Islet precursor cell (in vitro differentiated cells): ENCODE measurements at places on chromosomes 5 and 9.

- peak; percentile 63 for DNase-seq
Observed at GRCh38 chr5:172648755-172649154, 7.7 kb downstream of the NEURL1B start.

GRCh38 chr9:93818827-93819472 lies 136.2 kb downstream of the BARX1 start:
- DNase-seq: no peak

DNA sequence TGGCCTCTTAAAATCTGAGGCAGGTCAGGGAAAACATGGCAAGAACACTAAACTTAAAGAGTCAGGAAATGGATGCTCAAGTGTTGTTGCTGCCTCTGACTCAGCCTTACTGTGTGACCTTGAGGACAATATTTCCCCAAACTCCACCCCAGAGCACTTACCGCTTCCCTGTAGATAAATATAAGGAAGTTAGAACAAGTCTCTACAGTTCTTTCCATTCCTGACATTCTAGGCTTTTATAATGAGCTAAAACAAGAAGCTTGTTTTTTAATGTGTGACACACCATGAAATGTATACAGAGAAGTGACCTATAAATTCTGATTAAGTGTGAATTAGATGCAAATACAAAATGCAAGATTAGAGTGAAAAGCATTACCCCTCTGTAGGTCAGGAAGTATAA lies 129.3 kb downstream of the GRIA1 start:
- DNase-seq: no peak

DNA sequence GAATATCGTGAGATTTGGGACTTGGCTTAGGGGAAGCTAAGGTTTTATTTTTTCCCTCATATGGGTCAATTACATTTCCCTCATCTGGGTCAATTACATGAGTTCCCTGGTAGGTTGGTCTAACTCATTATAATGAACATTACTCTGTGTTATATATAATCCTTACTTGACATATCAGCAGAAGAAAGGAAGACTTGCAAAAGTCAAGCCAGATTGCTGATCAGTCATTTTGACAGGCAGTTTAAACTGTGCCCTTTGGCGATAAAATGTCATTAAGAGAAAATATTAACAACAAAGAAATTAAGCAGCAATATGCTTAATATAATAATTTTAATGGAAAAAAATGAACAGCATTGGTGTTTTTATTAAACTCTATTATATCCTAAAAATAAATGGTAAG lies 23.1 kb upstream of the TRPM3 start:
- no peak for DNase-seq

DNA sequence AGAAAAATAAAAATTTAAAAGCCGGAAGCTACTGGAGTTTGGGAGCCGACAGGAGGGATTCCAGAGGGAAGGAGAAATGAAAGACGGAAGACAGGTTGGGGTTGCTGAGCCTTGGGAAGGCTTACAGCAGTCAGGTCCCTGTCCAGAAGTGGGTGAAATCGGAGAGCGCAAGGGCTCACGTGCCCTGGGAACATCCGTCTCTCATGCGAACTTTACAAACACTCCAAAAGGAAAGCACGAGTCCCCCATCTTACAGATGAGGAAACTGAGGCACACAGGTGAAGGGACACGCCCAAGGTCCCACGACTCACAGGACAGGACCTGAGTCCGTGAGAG lies 347 bp upstream of the OLFML2A start:
- DNase-seq: no peak

DNA sequence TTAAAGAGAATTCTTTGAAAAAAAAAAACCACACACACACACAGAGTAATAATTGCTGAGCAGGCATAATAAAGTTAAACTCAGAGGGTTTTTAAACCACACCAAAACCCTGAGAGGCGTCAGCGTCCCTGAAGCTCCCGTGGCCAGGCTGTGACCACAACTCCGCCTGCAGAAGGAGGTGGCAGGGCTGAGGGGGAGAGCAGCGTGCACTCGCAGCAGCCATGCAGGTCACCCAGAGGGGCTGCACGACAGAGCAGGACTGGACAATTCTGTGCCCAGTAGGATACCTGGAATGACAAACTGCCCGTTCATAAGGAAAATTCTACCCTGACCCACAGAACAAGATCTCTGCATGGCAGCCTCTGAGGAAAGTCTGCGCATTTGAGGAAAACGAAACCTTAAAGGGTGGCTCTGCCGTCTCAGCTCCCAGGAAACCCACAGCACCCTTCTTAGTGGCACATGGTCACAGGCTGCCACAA lies 44.0 kb downstream of the ROR2 start:
- no peak for DNase-seq

DNA sequence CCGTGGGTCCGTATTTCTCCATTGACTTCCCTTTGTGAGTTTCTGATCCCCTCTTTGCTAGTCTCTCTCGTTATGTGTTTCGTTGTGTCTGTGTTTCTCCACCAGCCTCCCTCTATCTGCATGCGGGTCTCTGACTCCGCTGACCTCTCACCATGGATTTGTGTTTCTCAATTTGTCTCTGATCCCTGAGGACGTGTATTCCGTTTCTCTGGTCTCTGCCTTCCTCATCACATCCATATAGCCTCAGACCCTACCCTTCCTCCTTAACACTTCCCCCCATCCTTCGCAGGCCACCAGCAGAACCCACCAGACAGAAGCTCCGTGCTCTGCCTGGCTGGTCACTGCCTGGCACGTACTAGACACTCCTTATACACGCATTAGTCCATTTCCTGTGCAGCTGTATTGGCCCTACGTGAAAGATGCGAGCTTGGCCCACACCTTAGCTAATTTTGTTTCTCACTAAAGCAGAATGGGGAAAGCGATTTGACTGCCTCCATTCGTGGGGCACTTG lies 631 bp downstream of the B4GALT7 start:
- no peak for DNase-seq

DNA sequence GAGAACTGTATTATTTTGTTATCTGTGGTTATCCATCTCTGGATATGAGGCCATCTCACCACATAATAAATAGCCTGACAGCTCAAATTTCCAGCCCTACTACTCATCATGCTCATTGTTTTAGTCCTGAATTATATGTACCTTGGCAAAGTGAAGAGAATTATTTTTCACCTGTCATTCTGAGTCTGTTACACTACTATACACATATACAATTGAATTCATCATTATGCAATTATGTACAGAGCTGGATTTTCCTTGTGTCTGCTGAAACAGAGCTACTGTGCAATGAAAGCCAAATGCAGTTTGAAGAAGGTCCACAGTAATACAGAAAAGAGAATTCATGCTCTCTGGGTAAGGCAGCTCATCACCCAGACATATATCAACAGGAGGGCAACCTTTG lies 28.5 kb downstream of the ESM1 start:
- no peak for DNase-seq

DNA sequence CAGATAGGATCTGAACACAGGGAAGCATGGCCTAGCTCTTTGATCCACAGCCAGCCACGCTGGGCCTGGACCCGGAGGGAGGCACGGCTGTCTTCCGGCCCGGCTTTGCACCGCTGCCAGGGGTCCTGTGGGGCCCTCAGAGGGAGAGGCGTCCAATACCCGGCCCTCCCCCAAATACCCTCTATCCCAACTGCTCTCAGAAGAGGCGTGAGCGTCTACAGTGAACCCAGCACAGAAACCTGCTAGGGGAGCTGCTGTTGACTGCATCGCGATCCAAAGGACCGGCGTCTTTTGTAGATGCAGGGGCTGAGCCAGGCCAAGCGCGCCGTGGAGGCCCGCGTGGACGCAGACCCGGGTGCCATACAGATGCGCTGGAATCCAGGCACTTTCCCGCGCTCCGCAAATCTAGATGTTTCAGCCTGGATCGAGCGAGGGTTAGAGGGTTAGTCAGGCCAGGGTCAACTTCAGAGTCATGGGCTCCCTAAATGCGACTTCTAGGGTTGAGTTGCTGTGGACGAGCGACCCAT lies 1.1 kb upstream of the TCF7 start:
- no peak for DNase-seq

GRCh38 chr9:6818292-6818922 lies 60.6 kb downstream of the KDM4C start:
- DNase-seq: peak; percentile 7

GRCh38 chr9:96523374-96523773 lies 73.4 kb downstream of the HABP4 start:
- no peak for DNase-seq

GRCh38 chr5:37812365-37812764 lies 27.5 kb downstream of the GDNF start:
- DNase-seq: no peak

- peak; percentile 77 for DNase-seq
Observed at GRCh38 chr5:90293931-90294330, 115.6 kb downstream of the CETN3 start.

GRCh38 chr5:14483504-14484157 lies 98.0 kb upstream of the OTULINL start:
- peak; percentile 45 for DNase-seq

DNA sequence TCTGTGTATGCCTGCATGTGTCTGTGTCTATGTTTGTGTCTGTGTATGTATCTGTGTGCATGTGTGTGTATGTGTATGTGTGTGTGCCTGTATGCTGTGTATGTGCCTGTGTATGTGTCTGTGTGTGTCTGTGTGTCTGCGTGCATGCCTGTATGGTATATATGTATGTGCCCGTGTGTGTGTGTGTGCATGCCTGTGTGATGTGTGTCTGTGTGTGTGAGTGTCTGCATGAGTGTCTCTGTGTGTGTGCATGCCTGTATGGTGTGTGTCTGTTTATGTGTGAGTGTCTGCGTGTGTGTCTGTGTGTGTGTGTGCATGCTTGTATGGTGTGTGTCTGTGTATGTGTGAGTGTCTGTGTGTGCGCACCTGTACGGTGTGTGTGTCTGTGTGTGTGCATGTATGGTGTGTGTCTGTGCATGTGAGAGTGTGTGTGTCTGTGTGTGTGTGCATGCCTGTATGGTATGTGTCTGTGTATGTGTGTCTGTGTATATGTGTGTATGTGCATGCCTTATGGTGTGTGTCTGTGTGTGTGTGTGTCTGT lies 137.1 kb upstream of the IRX2 start:
- peak; percentile 25 for DNase-seq

- DNase-seq: peak; percentile 96
Observed at GRCh38 chr5:32223972-32224609, 50.0 kb upstream of the GOLPH3 start.

GRCh38 chr5:125487231-125487630 lies 740.8 kb upstream of the ZNF608 start:
- DNase-seq: no peak

DNA sequence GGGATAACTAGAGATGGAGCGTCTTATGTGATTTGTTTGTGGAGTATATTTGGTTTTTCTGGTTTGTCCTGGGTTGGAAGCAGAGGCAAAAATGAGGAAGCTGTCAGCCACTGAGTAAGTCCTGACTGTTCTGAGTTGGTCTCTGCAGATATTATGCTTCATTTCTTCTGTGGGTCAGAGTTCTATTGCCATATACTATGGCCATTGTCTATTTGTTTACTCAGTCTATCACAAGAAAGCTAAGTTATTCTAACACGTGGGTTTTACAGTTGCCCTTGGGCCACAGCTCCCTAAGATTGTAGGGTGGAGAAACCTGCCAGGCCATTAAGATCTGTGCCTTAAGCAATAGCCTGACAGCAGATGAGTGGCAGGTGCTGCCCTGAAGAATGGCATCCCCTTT lies 3.0 kb upstream of the CTSV start:
- peak; percentile 72 for DNase-seq

- no peak for DNase-seq
Observed at GRCh38 chr5:161446655-161447054, 99.9 kb downstream of the GABRB2 start.

- no peak for DNase-seq
Observed at GRCh38 chr5:116084287-116084691, 536 bp upstream of the COMMD10 start.

- DNase-seq: no peak
Observed at GRCh38 chr5:160675988-160676387, 176.0 kb downstream of the ATP10B start.

DNA sequence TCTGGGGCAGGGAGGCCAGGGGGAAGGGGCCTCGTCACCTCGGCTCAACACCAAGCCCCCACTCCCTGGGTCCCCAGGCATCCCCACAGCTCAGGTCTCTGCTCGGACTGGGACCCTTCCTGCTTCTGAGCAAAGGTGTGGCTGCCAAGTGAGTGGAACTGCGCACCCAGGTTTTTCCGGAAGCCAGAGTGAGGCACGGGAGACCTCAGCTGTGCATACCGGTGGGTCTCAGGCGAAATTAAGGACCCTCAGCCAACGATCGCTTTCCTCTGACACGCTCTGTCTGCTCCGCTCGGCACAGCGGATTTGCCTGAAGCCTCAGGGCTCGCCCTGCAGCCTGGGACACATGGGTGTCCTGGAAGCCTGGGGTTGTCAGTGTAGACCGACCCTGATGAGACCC lies 41.0 kb upstream of the IRX4 start:
- peak; percentile 31 for DNase-seq

GRCh38 chr5:134046801-134047686 lies 42.3 kb upstream of the VDAC1 start:
- no peak for DNase-seq

DNA sequence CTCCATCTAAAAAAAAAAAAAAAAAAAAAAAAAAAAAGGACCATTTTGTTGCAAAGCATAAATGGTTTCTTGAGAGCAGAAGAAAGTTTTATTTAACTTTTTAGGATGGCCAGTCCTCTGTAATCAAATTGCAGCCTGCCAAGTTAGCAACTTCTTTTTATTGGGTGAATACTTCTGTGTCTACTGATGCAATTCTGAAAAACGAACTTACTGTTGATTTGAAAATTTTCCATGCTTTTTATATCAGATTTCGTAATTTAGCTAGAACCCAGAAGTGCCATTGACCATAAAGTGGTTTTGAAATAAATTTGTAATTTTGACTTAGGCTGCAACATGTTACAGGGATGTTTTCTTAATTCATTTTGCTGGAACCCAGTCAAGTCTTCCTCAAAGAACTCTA lies 269.1 kb upstream of the ACTBL2 start:
- DNase-seq: no peak

GRCh38 chr5:170390472-170390871 lies 1.3 kb upstream of the KCNMB1 start:
- no peak for DNase-seq

DNA sequence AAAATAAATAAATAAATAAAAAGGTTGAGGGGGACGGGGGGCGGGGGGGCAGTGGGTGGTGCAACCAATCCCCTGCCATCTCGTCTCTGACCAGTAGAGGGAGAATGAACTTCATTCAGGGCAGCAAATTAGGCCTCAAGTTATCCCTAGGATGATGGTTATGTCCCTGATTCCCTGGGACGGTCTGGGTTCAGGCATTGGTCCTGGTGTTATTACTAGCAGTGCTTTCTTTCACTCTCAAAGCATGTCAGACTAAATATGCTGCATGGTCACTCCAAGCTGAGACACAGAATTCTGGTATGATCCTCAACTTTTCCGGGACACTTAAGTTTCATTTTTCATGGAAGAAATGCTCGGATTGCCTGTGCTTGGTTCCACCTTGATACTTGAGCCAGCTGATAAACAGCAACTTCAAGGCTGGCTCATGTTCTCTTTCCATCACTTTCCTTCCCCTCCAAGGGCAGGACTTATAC lies 59.4 kb downstream of the DAP start:
- DNase-seq: no peak
